ENCODE measurements at places on chromosomes 16 and 17.
A peak's percentile ranks its signal among the peaks of the same experiment; 100 is the strongest.

GRCh38 chr17:40020146-40020545 lies 4.9 kb downstream of the CSF3 start:
- no peak for DNase-seq

- peak; percentile 49 for DNase-seq
These were observed 1.3 kb downstream of the CCR10 start for GRCh38 chr17:42680331-42680808.

GRCh38 chr17:72967277-72967970 lies 125.1 kb downstream of the SLC39A11 start:
- DNase-seq: no peak

GRCh38 chr17:13351046-13351445 lies 250.7 kb downstream of the HS3ST3A1 start:
- no peak for DNase-seq

- DNase-seq: no peak
These were observed 44.7 kb downstream of the NEUROD2 start for GRCh38 chr17:39562976-39563375.

GRCh38 chr17:74882517-74883240 lies 9.9 kb upstream of the FDXR start:
- DNase-seq: no peak

GRCh38 chr16:3580686-3581085 lies 3.5 kb upstream of the NLRC3 start:
- no peak for DNase-seq

DNA sequence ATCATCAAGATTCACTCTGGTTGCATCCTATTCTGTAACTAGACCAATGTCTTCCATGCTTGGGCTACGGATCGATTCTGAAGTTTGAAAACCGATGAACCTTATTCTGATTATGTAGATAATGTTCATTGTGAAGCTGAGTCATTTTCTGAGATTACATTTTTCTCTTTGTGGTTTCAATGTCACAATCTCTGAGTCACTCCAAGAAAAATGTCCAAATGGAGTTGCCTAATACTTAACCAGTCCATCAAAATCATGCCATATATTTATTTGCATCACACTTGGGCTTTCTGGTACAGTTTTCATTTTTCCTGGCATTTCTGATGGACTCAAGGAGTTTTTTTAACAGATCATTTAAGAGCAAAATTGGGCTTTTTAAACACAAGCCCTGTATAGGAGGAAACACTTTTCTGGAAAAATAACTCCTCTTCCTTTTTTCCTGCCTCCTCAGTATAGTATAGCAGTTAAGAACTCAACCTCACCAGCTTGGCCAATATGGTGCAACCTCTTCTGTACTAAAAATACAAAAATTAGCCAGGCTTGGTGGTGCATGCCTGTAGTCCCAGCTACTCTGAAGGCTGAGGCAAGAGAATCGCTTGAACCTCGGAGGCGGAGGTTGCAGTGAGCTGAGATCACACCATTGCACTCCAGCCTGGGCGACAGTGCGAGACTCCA lies 17.5 kb downstream of the CACNG3 start:
- DNase-seq: no peak

- no peak for DNase-seq
These were observed 3.5 kb downstream of the UBE2I start for GRCh38 chr16:1312903-1313302.

GRCh38 chr17:10357768-10358167 lies 15.0 kb downstream of the MYH13 start:
- DNase-seq: peak; percentile 2

GRCh38 chr16:69141936-69142335 lies 9.5 kb downstream of the UTP4 start:
- no peak for DNase-seq

DNA sequence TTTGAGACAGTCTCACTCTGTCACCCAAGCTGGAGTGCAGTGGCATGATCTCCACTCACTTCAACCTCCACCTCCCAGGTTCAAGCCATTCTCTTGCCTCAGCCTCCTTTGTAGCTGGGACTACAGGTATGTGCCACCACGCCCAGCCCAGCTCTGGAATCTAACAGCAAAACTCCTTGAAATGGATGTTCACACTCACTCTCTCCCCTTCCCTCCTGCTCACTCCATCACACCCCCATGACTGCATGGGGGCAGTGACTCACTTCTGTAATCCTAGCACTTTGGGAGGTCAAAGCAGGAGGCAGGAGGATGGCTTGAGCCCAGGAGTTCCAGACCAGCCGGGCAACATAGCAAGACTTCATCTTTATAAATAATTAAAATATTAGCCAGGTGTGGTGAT lies 11.1 kb upstream of the TFAP4 start:
- no peak for DNase-seq

DNA sequence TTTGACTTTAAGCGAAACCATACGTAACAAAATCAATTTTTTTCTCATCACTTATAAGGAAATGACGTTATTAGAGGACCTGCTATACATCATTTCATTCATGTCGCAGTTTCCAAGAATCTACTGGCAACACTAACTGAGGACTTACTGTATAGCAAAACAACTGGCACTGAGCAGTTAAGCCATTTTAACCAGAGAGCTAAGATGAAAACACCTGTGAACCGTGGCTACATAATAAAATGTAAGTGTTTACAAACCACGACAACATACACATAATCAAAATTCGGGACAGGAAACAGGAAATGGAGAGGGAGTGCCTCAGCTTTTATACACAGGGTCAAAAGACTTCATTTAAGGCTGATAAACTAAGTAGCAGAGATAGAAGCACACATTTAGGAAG lies 29.5 kb downstream of the METTL16 start:
- no peak for DNase-seq

GRCh38 chr17:48575673-48576478 lies 2.3 kb downstream of the HOXB4 start:
- DNase-seq: no peak

- DNase-seq: no peak
These were observed 1.5 kb upstream of the SLC38A8 start for GRCh38 chr16:84044118-84044488.

GRCh38 chr17:56908001-56908542 lies 5.8 kb downstream of the TRIM25 start:
- no peak for DNase-seq

GRCh38 chr17:2050300-2051060 lies 4.4 kb upstream of the HIC1 start:
- peak; percentile 66 for DNase-seq

GRCh38 chr16:14071576-14072271 lies 605 bp downstream of the MRTFB start:
- peak; percentile 37 for DNase-seq

GRCh38 chr16:17590711-17591654 lies 120.2 kb upstream of the XYLT1 start:
- DNase-seq: no peak

DNA sequence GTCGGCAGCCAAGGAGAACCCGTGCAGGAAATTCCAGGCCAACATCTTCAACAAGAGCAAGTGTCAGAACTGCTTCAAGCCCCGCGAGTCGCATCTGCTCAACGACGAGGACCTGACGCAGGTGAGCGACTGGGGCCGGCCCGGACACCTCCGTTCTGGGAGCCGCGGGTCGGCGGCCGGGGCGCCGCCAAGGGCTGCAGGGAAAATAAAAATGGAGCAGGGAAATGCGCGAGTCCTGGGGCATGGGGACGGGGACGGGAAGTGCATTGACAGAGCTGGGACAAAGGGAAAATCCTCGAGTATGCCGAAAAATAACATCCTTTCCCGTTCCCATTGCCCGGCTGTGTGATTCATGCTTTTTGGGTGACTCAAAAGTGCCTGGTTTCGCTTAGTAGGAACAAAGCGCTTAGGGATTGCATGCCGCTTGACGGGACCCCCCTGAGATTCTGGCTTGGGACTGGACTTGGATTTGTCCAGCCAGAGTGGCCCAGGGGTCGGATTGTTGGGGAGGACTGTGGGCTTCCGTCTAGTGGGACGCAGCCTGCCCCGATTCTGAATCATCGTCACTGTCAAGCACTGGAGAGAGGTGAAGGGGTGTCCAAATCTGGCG lies 699 bp downstream of the MPRIP start:
- no peak for DNase-seq

DNA sequence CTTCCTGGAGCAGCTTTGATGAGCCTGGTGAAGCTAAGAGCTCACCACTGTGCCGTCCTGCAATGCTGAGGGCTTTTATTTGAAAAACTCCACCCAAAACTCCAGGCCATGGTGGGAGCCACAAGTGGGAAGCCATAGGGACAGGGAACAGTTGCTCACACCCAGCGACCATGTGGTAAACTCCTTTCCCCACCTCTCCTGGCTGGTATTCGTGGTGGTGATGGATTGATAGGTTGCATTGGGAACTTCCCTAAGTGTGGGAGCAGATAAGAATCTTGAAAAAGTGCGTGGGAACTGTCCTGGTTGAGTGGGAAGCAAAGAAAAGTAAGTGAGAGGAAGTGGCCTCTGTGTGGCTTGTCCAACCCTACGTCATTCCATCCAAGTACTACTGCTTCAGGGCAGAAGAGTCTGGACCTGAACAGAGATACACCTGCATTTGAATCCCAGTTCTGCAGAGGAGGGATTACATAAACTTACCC lies at the start of gene CCL1:
Gene CCL1, minus strand, starts transcription at position 51 of the 479 bp plus-strand sequence. CDS start 72 bp downstream, outside the sequence.
- DNase-seq: no peak

DNA sequence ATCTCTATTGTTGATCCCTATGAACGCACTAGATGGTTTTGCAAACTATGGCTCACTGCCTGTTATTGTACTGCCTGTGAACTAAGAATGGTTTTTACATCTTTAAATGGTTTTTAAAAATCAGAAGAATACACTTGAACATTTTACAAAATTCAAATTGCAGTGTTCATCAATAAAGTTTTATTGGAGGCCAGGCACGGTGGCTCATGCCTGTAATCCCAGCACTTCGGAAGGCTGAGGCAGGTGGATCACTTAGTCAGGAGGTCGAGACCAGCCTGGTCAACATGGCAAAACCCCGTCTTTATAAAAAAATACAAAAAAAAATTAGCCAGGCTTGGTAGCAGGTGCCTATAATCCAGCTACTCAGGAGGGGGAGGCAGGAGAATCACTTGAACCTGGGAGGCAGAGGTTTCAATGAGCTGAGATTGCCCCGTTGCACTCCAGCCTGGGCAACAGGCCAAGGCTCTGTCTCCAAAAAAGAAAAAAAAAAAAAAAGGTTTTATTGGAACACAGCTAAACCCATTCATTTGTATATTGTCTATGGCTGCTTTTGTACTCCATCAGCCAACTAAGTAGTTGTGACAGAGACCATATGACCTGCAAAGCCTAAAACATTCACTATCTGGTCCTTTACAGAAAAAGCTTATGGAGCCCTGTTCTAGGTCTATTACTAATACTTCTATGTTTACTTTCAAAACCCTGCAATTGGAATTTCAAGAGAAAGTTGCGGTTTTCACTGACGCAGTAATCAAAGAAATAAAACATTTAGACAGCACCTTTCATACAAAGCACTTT lies 18.9 kb downstream of the IKZF3 start:
- no peak for DNase-seq

GRCh38 chr17:83036666-83037065 lies 42.7 kb upstream of the METRNL start:
- DNase-seq: no peak

DNA sequence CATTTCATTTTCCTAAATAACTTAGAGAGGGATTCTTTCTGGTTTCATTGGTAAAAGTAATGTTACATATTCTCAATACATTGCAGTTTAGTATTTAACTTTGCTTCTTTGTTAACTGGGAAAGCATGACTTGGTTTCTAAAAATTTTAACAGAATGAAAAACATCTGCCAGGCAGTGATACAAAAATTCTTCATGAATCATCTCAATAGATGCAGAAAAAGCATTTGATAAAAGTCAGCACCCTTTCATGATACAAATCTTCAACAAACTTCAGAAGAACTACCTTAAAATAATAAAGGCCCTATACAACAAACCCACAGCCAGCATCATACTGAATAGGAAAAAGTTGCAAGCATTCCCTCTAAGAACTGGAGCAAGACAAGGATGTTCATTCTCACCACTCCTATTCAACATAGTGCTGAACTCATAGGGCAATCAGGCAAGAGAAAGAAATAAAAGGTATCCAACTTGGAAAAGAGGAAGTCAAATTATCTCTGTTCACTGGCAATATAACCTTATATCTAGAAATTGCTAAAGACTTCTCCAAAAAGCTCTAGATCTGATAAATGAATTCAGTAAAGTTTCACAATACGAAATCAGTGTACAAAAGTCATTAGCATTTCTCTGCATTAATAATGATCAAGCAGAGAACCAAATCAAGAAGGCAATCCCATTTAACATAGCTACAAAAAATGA lies 50.4 kb downstream of the SLFN5 start:
- DNase-seq: no peak

GRCh38 chr17:50414808-50415207 lies 11.2 kb upstream of the ACSF2 start:
- DNase-seq: no peak

GRCh38 chr16:81212830-81213465 lies 25.5 kb upstream of the BCO1 start:
- no peak for DNase-seq

DNA sequence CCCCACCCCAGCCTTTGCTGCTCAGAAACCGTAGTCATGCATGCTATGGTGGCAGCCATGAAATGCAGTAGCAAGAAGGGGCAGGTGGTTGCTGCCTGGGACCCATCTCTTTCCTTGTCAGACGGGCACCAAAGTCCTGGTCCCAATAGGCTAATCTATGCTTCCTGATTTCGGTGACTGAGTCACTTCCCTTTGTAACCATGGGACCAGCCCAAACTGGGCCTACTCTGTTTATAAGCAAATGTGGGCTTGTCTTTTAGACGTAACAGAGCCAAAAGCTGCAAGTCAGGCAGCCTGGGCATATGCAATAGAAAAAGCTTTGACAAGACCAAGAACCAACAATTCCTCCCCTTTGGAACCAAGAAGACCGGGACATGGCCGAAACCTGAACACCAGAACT lies 99.1 kb upstream of the RBBP6 start:
- no peak for DNase-seq

GRCh38 chr16:68379472-68380347 lies 68.6 kb downstream of the SMPD3 start:
- DNase-seq: peak; percentile 79

DNA sequence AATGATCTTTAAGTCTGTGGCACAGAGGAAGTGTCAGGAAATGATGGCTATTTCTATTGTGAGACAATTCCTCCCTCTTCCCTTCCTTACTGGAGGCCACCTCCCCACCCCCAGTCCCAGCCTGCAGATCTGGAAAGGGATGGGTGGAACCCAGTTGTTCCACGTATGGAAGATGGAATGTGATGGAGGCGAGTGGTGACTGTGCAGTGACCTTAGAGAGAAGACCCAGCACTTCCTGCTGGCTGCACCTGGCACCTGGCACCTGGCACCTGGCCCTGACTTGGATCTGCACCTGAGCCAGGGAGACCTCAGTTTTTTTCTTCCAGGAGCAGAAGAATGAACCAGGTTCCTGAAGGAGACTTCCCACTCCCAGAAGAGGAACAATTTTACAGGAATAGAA lies 33.0 kb upstream of the TMC5 start:
- no peak for DNase-seq

GRCh38 chr17:12406623-12407215 lies 259.0 kb upstream of the MYOCD start:
- no peak for DNase-seq

- no peak for DNase-seq
These were observed 12.4 kb downstream of the MRPL58 start for GRCh38 chr17:75024686-75025397.

DNA sequence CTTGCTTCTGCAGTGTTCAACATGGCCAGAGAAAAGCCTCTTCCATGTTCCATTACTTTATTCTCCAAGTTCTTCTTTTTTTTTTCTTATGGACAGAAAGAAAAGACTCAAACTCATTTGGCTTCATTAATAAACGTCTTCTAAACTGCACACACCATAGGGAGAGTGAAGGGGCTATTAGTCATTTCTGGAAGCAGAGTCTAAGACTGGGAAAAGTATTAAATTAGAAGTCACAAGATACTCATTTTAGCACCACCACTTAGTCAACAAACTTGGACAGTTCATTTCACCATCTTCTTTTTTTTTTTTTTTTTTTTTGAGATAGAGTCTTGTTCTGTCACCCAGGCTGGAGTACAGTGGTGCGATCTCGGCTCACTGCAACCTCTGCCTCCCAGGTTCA lies 52.8 kb downstream of the NOL11 start:
- DNase-seq: no peak
